ENCODE measurements at places on chromosomes 12 and 14. TPM values are rescaled to one million over a fixed set of nuclear protein-coding genes. Genes with fewer than 3 reads are reported as not detected.

GNB3 gene
- 0.32 TPM for total RNA-seq

GRCh38 chr12:5907807-5908206, 37.3 kb downstream of the ANO2 start:
- H3K27me3 ChIP-seq, result no peaks in the 10 kb centered on the region
- H3K4me1 ChIP-seq, result no peaks in the 10 kb centered on the region
- H3K27ac ChIP-seq, result no peak overlapping the region
- no peak for DNase-seq

DNA sequence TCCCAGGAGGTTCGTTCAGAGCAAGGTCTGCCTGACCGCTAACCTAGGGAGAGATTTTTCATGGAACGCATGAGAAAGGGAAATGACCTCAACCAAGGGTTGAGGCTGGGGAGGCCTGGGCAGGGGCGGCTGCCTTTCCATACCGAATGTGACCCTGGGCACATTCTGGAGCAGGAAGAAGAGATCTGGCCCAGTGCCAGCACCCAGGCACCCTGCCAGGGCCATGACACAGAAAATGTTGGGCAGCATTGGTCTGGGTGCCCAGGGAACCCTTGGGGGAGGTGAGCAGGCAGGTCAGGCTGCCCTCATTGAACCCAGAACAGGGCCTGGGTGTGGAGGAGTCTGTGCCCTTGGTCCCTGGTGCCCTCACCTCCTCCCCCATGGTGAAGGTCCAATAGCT, 106.8 kb downstream of the CALM1 start:
- peak; percentile 57 for DNase-seq
- no peak overlapping the region for H3K27ac ChIP-seq
- no peaks in the 10 kb centered on the region for H3K27me3 ChIP-seq
- no peaks in the 10 kb centered on the region for H3K36me3 ChIP-seq

GRCh38 chr12:29158115-29158763, 9.2 kb downstream of the FAR2 start:
- no peaks in the 10 kb centered on the region for H3K4me1 ChIP-seq
- H3K27ac ChIP-seq, result peak overlapping the region; percentile 65
- DNase-seq, result no peak
- no peaks in the 10 kb centered on the region for H3K36me3 ChIP-seq

DNA sequence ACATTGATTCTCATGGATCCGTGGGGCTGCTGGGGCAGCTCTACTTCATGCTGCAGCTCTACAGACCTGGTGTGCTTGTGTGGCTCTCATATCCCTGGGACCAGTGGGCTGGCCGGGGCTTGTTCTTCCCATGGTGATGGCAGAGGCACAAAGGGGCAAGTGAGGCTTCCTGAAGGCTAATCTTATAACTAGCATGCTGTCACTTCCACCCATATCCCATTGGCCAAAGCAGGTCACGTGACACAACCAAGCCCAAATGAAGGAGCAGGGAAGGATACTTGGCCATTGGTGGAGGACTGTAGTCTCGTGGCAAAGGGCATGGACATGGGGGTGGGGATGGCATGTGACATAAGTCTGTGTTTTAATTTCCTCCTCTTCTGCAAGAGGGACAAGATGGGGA, 9.9 kb downstream of the PLBD2 start:
- no peak for DNase-seq
- H3K4me3 ChIP-seq, result no peak overlapping the region
- H3K36me3 ChIP-seq, result peaks cover 11% of the 10 kb centered on the region
- no peak overlapping the region for H3K27ac ChIP-seq

DNA sequence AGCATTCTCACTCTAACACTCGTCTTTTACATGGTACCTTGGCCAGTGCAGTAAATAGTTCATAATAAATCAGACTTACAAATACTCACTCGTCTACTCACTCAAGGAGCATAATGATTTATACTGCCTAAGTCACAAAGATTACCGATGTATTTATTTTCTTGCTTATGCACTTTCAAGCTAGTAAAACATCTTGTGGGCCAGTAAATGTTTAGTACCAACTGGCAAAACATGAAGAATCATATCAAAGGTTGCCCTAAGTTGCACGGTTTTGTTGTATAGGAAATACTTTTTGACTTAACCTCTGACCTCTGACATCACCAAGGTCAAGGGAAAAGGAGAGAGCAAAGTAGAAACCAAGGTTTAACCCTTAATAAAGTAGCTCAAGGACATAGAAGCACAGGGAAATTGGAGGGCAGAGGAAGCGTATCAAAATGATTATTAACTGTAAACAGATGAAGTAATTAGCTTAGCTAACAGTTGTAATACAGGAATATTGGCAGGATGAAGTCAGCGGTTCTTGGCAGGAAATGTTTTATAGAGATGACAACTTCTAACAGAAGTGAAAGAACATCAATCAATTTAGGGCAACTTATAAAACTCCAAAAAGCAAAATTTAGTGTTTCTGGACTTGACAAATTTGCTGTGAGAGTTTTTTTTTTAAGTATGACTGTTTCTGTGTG, 131.9 kb downstream of the HMGA2 start:
- H3K4me1 ChIP-seq, result no peaks in the 10 kb centered on the region
- no peaks in the 10 kb centered on the region for H3K27me3 ChIP-seq
- DNase-seq, result no peak
- no peak overlapping the region for H3K4me3 ChIP-seq
- H3K36me3 ChIP-seq, result no peaks in the 10 kb centered on the region

DNA sequence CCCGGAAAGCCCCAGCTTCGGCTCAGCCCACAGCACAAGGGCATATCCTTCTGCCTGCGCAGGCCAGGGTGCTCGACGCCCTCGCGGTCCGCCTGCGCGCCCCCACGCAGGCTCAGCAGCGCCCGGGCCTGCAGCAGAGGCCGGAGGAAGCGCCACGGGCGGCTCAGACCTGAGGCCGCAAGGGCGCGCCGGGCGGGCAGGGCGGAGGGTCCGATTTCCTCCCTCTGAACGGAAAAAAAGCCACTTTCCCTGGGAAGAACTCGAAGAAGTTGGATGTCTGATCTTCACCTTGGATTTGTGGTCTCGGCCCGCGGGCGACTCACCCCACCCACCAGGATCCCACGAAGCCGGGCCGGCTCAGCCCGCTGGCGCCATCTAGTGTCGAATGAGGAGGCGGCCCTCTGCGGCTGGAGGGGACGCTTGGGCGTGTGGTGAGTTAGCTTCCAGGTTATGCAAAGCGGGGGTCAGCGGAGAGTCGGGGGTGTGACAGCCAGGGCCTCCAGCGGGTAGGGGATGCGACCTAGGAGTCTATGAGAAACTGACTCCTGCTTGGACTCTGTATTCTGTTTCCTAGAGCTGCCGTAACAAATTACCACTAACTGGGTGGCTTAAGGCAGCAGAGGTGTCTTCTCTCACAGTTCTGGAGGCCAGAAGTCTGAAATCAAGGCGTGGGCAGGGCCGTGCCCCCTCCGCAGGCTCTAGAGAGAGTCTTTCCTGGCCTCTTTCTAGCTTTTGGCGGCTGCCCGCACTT, 40.0 kb upstream of the SRSF5 start:
- H3K27me3 ChIP-seq, result no peaks in the 10 kb centered on the region
- peak overlapping the region; percentile 50 for H3K4me3 ChIP-seq
- peak; percentile 92 for DNase-seq
- H3K36me3 ChIP-seq, result no peaks in the 10 kb centered on the region
- H3K27ac ChIP-seq, result peak overlapping the region; percentile 79
- H3K4me1 ChIP-seq, result peaks cover 14% of the 10 kb centered on the region

TIMM9 gene
- total RNA-seq, result 24.9 TPM

CCDC196 gene
- not detected for total RNA-seq

DNA sequence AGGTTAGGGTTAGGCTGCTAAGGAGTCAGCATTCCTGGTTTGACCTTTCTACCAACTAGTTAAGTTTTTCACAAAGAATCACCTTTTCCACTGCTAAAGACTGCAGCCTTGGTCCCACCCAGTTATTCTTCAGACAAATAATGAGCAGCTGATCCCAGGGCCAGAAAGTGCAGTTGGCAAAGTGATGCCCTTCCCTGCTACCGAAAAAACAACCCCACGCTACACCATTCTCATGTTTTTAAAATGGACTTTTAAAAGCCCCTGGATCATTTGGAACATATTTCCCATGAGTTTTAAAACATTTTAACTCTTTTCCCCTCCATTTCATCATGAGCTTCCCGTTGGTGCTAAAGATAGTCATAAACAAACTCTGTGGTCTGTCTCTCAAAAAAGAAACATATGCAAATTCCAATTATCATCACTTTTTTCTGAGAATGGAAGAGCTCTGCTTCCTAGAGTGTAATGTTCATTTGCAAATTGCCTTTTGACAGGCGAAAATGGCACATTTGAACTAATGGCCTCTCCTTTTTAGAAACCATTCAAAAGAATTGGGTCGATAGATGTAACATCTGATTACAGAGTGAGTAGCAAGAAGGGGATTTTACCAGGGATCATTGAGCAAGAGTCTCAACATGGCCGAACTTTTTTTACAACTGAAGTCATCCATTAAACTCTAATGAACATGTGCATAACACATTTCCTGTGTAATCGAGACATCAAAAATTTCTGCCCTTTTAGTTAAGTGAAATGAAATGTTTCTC, 129.3 kb upstream of the RAP1B start:
- H3K27ac ChIP-seq, result no peak overlapping the region
- no peak overlapping the region for H3K4me3 ChIP-seq

- no peaks in the 10 kb centered on the region for H3K27me3 ChIP-seq
- no peaks in the 10 kb centered on the region for H3K36me3 ChIP-seq
- DNase-seq, result no peak
- no peak overlapping the region for H3K27ac ChIP-seq
- no peak overlapping the region for H3K4me3 ChIP-seq
Observed at GRCh38 chr12:99948370-99948769, 36.4 kb downstream of the ANKS1B start.

DNA sequence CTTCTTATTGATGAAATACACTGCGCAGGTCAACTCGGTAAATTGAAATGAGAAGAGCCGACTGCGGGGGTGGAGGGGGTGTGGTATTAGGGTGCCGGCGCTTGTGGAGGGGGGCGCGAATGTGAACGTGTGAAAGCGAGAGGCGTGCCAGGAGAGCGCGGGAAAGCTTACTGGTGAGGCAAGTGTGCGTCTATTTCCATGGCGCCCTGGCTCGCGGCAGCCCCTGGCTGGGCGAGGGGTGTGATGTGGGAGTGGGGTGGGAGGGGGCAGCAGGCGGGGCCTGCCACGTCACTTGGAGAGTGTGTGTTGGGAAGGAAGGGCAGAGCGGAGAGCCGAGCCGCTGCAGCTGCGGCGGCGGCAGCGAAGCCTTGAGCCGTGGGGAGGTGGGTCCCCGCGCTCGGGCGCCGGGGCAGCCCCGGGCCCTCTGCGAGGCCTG, 88.8 kb downstream of the GALNT8 start:
- DNase-seq, result no peak
- no peaks in the 10 kb centered on the region for H3K36me3 ChIP-seq
- H3K4me1 ChIP-seq, result no peaks in the 10 kb centered on the region
- H3K27ac ChIP-seq, result no peak overlapping the region
- H3K27me3 ChIP-seq, result peaks cover 49% of the 10 kb centered on the region
- peak overlapping the region; percentile 37 for H3K4me3 ChIP-seq

- H3K4me3 ChIP-seq, result no peak overlapping the region
- no peak overlapping the region for H3K27ac ChIP-seq
- H3K27me3 ChIP-seq, result no peaks in the 10 kb centered on the region
- DNase-seq, result no peak
Observed at GRCh38 chr12:89433634-89434033, 81.3 kb upstream of the DUSP6 start.

DNA sequence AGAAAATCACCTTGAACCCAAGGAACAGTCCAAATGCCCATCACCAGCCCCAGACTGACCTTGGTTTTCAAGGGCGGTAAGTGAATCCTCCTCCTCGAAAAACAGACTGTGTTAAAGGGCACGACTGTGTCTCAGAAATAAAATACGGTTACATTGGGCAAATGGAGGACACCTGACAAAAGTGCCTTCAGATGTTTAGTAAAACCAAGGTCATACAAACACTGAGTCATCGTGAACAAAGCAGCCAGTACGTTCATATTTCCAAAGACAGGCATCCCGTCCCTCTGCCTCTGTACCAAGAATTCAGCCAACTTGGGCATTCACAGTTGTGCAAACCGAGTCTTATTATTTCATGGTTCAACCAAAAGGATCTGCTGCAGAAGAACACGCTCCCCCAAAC, 25.9 kb downstream of the FOXN3 start:
- H3K36me3 ChIP-seq, result no peaks in the 10 kb centered on the region
- H3K27me3 ChIP-seq, result no peaks in the 10 kb centered on the region
- H3K4me3 ChIP-seq, result no peak overlapping the region
- DNase-seq, result no peak

KRT3 gene
- not detected for total RNA-seq

GRCh38 chr14:43640718-43641267, 866.3 kb downstream of the FSCB start:
- no peaks in the 10 kb centered on the region for H3K4me1 ChIP-seq
- H3K36me3 ChIP-seq, result no peaks in the 10 kb centered on the region
- H3K4me3 ChIP-seq, result no peak overlapping the region

DNA sequence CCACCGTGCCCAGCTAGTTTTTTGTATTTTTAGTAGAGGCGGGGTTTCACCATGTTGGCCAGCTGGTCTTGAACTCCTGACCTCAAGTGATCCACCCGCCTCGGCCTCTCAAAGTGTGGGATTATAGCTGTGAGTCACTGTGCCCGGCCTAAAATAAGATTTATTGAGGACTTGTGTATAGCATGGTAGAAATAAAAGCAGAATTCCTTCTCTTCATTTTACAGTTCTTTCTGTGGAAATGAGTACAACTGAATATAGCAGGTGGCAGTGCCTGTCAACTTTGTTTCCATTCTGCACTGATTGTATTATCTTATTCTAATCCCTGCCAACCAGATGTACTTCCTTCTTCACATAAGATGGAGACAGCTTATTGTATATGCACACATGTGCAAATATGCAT, 41.0 kb downstream of the DIP2B start:
- H3K27me3 ChIP-seq, result no peaks in the 10 kb centered on the region
- H3K36me3 ChIP-seq, result no peaks in the 10 kb centered on the region
- no peak overlapping the region for H3K4me3 ChIP-seq
- DNase-seq, result no peak
- peaks cover 29% of the 10 kb centered on the region for H3K4me1 ChIP-seq

DAO gene
- 0.26 TPM for total RNA-seq

DNA sequence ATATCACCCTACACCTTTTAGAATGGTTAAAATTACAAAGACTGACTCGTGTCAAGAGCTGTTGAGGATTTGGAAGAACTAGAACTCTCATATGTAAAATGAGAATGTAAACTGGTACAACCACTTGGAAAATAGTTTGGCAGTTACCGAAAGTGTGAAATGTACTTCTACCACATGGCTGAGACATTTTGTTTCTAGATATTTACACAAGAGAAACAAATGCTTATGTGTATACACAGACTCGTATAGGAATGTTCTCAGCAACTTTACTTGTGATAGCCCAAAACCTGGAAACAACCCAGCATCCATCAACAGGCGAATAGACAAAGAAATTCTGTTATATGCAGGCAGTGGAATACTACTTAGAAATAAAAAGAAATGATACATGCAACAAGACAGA, 103.0 kb downstream of the BRMS1L start:
- no peaks in the 10 kb centered on the region for H3K27me3 ChIP-seq
- H3K36me3 ChIP-seq, result no peaks in the 10 kb centered on the region
- no peaks in the 10 kb centered on the region for H3K4me1 ChIP-seq
- no peak overlapping the region for H3K27ac ChIP-seq
- no peak overlapping the region for H3K4me3 ChIP-seq

IL23A gene
- total RNA-seq, result 0.81 TPM

NRXN3 gene
- total RNA-seq, result 10.0 TPM
